ENCODE measurements at places on chromosomes 16 and 17.

DNA sequence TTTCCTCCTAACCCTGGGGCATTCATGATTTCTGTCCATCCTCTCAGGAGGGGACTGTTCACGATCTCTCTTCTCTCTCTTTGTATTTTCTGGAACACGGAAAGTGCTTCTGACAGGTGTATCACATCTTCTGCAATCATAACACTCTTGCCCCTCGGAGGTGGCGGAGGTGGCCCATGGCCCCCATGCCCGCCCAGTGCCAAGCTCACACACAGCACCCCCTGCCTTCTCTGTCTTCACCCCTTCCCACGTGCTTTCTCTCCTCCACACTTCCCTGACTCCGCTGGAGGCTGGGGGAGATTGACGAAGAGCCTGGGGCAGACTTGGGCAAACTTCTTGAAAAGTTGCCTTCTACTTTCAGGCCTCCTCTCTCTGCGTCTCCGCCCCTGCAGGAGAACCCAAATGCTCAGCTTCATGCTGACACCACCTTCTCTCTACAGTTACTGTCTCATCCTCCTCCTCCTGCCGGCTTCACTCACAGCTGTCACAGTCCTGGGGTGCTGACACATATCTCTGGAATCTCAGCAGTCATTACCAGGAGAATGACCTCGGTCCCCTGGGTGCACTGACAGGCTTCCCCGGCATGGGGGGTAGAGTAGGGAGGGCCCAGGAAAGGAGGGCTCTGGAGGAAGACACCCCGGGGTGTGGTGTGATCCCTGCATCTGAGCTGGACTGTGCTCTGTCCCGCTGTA lies 127.1 kb downstream of the ENGASE start:
- DNase-seq = peak; percentile 41

DNA sequence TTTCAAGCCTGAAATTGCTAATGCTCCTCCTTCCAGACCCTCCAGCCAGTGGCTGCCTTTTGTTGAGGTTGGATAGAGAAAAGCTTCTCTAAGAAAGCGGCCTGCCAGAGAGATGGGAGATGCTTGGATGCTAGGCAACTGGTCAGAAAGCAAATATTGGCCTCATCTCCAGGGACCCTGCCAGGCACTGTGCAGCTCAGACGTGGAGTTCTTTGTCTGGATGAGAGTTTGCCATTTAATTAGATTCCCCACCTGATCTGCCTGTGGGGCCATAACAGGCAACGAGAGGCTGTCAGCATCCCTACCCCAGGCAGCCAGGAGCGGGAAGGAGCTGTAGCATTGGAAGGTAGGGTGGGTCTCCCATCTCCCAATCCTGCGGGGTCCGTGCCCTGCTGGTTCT lies 52.7 kb downstream of the ASIC2 start:
- DNase-seq = no peak

DNA sequence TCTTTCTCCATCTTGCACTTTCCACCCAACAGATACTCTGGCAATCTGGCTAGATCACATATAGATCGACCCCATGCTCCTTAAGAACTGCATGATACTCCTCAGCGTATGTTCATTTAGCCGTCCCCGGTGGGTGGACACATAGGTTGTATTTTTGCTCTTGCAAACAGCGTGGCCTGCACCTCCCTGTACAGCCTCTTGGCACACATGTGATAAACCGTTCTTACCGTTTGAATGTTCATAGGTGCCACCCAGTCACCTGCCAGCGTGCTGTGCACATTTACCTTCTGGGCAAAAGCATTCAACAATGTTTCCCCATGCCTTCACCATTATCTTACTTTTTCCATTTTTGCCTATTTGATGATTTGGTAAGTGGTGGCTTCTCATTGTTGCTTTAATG lies 6.2 kb downstream of the TNP2 start:
- DNase-seq = no peak

GRCh38 chr16:73047536-73048291 lies at the start of gene ZFHX3:
ZFHX3 (minus strand) TSS chr16:73048128; CDS start chr16:72960145, 87,983 bp downstream.
- DNase-seq = peak; percentile 73

- DNase-seq = no peak
Observed at GRCh38 chr17:34447406-34447805, 84.4 kb upstream of the CCL1 start.

GRCh38 chr17:35050170-35050569 lies 13.3 kb downstream of the RFFL start:
- no peak for DNase-seq

GRCh38 chr17:72591289-72592241 lies 470.7 kb downstream of the SOX9 start:
- DNase-seq = no peak

GRCh38 chr17:59435238-59435637 lies 103.8 kb downstream of the YPEL2 start:
- DNase-seq = peak; percentile 68

DNA sequence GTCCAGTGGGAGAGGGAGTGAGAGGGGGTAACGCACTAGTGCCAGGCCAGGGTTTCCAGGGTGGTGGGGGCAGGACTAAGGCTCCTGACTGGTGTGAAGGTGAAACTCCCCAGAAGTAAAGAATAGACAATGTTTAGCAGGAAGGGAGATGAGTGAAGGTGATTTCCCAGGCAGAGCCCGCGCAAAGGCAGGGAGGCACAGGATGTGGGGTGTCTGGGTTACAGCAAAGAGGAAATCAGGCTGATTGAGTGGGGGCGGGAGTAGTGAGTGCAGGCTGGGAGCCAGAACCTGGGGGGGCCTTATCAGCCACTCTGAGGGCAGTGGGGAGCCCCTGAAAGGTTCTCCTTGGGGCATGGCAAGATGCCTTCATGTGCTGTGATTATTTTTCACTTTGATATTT lies 167.5 kb downstream of the UTP18 start:
- no peak for DNase-seq

DNA sequence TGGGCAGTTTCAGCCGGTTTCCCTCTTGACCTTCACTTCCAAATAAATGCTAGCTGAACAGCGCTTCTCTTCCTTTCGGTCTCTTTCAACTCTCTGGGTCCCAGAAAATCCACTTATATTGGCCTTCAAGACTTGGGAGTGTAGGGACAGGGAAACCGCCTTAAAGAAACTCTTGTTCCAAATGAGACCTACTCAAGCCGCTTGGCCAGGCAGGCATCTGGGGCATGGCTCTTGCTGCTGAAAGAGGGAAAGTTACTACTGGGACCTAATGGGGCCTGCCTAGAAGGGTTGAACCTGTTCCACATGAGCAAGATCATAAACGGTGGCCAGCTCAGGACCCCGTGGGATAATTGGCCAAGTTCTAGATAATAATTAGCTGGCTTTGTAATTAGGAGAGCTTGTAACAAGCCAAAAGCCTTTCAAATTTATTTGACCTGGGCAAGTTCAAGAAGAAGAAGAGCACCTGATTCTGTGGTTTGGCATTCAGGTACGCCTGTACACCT lies 13.2 kb downstream of the CDH1 start:
- DNase-seq = no peak

- DNase-seq = peak; percentile 65
Observed at GRCh38 chr17:19281161-19281560, 44.0 kb downstream of the EPN2 start.

DNA sequence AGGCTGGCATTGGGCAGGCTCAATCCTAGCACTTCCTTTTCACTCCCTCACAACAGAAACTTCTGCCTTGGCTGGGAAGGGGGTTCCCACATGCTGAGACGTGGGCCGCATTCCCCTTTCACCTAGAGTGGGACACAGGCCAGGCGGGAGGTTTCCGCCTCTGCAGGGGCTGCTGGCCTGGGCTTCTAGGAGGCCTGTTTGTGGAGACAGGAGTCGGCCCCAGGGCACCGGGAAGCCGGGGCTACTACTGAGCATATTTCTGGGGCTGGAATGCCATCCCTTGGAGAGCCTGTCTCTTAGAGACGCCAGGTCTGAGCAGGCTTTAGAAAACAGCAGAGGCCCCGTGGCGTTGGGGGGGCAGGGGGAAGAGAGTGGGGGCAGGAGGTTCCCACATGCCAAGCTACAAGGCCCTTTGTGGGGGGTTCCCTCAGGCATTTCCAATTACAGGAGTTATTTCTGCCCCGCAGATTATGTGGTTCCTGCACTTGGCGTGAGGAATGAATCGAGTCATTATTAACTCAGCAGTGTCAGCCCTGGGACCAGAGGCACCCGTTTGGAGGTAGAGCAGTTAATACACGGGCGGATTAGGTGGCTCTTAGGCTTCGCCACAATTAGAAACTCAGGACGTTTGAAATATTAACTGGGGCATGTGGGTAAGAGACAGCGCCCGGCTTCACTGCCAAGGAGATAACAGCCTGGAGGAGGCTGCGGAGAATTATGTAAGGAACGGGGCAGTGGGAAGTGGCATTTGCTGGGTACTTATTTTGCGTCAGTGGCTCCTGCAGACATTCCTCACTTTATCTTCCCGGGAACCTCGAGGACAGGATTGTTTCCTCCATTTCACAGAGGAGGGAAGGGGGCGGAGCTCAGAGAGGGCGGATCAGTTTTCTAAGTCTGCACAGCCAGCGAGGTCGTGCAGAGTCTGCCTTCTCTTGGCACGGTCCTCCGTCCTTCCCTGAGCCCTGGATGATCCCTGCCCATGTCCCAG lies 162.5 kb downstream of the MAF start:
- no peak for DNase-seq

GRCh38 chr17:69435971-69436696 lies 21.6 kb downstream of the MAP2K6 start:
- no peak for DNase-seq

DNA sequence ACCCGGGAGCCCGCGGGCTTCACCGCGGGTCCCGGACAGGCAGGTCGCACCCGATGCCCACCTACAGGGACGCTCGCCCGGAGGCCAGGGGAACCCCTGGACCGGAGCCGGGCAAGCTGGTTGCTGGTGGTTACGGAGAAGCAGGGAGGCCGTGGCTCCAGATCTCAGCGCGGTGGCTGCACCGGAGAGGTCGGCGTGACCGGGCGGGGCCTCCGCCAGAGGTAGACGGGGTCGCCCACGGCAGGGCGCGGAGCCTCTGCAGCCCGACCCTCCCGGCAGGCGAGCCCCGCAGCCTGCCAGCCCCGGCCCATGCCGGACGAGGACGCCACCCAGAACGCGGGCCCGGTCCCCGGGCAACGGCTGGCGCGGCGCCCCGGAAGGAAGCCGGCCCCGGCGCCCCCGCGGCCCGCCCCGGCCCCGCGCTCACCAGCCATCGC lies 341 bp downstream of the PCYT2 start:
- no peak for DNase-seq

DNA sequence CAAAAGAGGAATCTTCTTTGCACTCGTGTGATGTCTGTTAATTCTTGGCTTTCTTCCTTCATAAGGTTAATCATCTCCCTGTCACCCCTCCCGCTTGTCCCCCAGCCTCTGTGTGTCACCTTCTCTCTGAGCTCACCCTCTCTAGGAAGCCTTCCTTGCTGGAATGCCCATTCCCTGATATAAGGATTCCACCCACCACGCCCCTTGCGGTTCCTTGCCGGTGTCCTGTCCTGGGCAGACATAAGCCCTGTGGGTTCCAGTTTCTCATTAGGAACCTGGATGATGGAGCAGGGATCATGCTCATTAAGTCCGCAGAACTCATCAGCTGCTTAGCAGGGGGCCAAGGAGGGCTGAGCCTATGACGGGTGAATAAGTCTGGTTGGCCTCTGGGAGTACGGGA lies 559.3 kb downstream of the MAF start:
- no peak for DNase-seq

- DNase-seq = no peak
Observed at GRCh38 chr16:55357241-55357640, 33.2 kb downstream of the IRX6 start.

DNA sequence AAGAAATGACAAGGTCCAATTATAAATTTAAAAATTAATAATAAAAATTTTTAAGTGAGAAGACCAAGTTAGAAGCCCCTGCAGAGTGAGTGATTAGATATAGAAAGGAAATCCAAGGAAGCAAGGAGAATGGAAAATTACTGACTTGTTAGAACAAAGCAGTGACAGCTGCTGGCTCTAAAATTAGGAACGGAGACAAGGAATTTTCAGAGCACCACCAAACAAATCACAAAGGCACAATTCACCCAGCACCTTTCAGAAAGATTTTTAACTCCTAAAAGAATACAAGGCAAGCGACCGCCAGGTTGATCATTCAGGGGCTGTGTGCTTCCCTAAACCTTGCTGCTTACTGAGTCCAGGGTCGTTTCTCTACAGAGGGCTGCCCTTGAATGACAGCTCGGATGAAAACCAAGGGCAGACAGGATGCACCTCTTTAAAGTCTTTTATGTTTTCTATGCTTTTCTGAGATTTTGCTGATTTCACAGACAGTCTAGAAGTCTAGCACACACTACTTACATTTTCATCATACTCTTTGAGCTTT lies 45.4 kb upstream of the GINS3 start:
- DNase-seq = no peak

DNA sequence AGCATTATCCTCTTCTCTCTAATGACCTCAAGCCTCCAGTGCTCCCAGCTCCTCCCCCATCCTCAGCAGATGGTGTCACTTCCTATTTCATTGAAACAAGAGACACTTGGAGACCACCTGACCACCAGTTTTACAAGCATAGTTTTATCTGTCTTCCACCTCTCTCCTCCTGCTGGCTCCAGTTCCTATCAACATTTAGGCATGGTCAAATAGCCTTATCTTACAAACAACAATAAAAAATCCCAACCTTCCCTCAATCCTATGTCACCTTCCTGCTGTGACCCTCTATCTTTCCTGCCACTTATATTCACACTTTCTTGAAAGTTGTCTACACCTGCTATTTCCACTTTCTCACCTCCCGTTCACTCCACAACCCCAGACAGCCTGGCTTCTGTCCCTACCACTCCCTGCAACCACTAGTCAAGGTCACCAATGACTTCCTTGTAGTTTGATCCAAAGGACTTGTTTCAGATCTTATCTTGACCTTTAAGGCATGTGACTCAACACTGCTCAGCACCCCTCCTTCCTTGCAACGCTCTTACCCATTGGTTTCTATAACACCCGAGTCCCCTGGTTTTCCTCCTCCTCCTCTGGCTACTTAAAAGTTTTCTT lies 4.3 kb upstream of the NTN1 start:
- no peak for DNase-seq

DNA sequence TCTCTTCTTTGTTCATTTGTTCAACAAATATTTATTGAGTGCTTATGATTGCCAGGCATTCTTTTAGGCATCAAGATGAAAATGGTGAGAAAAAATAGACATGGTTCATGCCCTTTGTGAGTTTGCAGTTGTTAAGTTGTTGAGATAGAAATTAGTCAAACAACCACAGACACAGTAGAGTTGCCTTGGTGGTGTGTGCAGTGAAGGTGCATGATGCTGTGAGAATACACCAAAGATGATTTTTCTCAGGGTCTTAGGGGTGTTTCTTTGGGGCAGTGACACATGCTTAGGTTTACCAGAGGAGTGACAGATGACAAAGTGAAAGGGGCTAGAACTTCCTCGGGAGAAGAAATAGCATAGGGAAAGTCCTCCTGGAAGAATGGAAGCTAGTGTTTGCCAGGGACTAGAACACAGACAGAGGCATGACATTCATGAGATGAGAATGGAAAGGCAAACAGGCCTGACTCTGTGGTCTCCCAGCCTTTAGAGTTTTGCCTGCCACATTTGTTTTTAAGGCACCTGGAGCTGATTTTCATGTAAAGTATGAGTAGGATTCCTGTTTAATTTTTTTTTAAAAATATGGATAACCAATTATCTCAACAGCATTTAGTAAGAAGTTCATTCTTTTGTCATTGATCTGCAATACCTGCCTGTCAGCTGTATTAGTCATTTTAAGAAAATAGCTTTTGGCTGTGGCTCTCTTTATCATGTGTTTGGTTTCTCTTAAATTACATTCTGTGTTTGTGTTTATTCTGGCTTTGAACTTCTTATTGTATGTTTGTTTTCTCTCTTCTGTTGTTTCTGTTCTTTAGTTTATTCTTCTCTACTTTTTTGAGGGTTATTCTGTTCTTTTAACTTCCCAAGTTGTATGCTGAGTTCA lies 36.6 kb downstream of the CYLD start:
- no peak for DNase-seq
